ENCODE measurements at places on chromosomes 2 and 18.

DNA sequence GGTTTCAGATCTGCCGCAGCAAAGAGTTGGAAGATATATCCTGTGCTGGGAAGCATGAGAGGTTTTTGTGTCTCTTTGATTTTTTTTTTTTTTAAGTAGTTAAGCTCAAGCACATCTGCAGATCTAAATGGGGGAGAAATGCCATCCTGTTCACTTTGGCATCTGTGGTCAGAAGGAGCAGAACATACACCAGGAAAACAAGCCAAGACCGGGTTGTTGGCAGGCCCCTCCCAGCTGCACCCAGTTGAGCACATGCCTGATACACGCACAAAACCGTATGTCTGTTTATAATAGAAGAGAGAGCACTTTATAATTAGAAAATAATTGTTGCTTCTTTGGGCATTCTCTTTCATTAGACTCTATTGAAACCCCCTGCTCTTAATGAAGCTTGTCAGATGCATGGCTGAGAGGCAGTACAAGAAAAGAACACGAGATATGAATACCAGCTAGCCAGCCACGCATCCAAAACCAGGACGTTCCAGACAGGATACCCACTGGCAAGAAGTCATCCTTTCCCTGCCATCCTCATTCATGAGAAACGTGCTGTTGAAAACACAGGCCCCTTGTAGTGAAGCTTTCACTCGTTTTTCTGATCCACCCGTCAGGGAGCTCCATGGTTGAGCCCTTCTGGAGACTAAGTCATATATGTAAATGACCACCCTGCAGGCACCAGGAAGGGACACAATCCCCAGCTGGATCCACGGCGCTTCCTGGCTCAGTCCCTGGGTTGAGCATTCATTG lies 152.2 kb downstream of the ALPK2 start:
- DNase-seq = no peak

GRCh38 chr2:9139491-9140443 lies 66.8 kb upstream of the ASAP2 start:
- no peak for DNase-seq

DNA sequence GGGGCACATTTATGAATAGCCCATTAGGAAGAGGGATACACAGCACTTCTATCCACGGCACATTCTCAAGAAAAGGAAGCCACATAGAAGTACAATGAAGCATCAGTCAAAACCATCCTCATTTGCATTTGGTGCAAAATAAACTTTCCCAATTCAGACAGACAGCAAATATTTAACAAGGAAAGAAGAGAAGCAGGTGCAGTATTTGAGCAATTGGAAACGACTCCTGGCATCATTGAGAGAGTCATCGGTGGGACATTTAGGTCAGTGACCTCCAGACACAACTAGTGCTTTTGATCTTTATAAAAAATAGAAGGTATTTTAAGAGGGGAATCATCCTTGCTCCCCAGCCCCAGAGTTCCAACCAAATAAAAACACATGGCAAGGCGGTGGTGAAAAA lies 118.0 kb downstream of the MREG start:
- DNase-seq = no peak

DNA sequence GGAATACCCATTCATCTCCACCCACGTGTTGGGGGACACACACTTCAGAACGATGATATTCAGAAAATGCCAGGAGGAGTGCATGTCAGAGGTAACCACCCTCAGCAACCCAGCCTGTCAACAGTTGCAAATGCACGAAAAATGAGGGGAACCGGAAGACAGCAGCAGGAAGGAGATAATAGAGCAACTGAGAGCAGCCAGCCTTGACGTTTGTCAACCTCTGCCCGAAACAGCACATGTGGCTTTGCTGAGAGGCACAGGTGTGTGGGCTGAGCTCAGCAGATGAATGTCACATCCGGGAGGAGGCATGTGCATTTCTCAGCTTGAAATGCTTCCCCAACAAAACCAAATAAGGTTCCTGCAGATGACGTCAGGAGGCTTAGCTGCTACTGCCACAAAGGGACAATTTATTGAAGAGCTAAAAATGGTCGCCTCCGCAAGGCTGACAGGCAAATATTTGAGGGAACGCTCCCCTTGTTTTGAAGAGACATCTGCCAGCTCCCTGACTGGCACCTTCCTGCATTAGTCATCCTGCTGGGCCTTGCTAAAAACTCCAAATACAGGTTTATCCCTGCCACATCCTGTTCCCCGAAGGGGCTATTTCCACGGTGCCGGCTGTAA lies 419.0 kb downstream of the NBAS start:
- no peak for DNase-seq

DNA sequence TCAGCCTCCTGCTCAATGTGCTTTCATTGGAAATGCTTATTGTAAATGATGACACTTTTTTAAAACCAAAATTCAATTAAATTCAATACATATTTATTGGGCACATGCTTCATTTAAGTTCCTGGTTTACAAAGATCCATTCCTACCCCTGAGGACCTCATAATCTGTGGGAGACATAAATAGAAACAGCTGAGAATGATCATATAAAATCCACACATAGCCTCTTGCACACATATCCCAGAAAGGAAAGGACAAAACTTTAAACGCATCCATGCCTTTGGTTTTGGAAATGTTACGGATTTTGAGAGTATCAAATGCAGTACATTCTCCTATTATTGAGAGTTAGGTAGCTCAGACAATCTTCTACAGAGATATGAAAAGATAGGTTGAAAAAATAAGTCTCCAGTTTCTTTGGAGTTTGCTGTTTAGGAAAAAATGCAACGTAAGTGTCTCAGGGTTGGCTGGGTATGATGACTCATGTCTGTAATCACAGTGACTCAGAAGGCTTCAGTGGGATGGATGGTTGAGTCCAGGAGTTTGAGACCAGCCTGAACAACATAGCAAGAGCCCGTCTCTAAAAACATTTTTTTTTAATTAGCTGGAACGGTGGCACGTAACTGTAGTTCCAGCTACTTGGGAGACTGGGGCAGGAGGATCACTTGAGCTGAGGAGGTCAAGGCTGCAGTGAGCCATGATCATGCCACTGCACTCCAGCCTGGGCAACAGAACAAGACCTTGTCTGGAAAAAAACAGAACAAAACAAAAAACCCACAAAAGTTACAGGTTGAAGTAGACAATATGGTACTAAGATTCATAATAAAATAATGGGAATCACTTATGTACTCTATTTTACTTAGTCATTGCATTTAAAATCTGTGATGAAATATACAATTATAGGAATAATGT lies 3.9 kb upstream of the PRELID3A start:
- no peak for DNase-seq

All from mesenteric fat pad (tissue), 1 donor.